ENCODE measurements at places on chromosomes 6 and 20. TPM values are rescaled to one million over a fixed set of nuclear protein-coding genes. Genes with fewer than 3 reads are reported as not detected.

OOEP gene
- 0.11 TPM for total RNA-seq

TLDC2 gene
- total RNA-seq: 0.40 TPM

DACT2 gene
- 5.7 TPM for total RNA-seq

MCHR2 gene
- 0.11 TPM for total RNA-seq

TMEM244 gene
- not detected for total RNA-seq

ZNF292 gene
- 56.6 TPM for total RNA-seq

KIF25 gene
- total RNA-seq: 3.0 TPM

HLA-DOB gene
- 0.20 TPM for total RNA-seq

BACH2 gene
- total RNA-seq: 11.0 TPM

TRIM31 gene
- total RNA-seq: not detected

KAT14 gene
- 19.6 TPM for total RNA-seq

SLC4A11 gene
- 0.50 TPM for total RNA-seq

DNA sequence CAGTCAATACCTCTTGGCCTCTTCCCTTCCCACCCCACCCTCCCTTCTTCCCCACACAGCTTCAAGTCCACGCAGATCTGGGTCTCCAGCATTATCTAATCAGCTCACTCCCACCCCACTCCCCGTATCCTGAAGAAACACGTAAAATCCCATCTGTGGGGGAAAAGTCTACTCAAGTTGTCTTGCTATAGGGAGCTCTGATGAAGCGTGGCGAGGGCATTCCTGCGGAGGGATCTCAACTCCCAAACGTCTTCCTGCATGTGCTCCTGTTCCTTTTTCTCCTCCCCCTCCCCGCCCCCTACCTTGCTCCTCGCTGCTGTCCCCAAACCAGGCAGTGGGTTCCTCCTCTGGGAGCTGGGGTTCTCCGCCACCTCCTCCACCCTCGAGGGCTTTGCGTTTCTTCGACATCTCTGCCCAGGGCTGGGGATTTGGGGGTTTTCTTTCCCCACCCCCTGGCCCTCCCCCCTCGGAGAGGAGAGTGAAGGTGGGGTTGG lies 181.8 kb downstream of the TBXT start:
- peak overlapping the region; percentile 52 for H3K4me3 ChIP-seq
- no peak overlapping the region for H3K27ac ChIP-seq
- no peak for DNase-seq
- peaks cover 32% of the 10 kb centered on the region for H3K4me1 ChIP-seq
- no peaks in the 10 kb centered on the region for H3K36me3 ChIP-seq
- H3K27me3 ChIP-seq: peaks cover 47% of the 10 kb centered on the region

GRCh38 chr6:1313767-1314503 lies 2.0 kb downstream of the FOXQ1 start:
- H3K27me3 ChIP-seq: peaks cover 69% of the 10 kb centered on the region
- H3K36me3 ChIP-seq: no peaks in the 10 kb centered on the region
- H3K27ac ChIP-seq: no peak overlapping the region

DNA sequence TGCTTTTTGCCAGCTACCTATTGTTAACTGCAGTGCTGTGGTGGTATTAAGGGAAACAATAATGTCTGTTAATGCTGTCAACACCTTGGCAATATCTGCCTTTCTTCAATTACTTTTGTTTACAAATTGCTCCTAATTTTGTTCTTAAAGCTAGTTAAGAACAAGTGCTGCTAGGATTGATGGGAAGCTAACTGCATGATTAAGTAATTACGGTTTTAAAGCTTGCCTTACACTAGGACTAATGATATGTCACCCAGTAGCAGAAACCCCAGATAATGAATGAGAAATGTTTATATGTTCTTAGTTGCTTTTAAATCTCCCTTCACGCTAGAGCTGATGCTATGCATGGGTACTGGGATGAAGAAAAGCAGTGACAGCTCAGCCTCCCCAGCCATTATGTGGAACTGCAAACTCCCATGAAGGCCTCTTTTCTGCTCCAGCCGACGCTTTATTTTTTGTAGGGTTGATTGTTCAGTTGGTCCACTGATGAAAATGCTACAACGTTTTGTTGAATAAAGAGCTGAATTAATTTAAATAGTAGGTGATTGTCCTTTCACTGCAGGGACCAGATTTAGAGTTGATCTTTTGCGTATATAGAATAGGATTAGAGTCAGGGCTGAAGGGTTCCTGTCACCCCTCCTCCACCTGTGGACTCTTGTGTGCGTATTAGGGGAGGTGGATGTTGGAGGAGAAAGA lies 610.5 kb downstream of the TFAP2B start:
- H3K27me3 ChIP-seq: no peaks in the 10 kb centered on the region
- peak; percentile 21 for DNase-seq
- no peak overlapping the region for H3K27ac ChIP-seq
- no peaks in the 10 kb centered on the region for H3K36me3 ChIP-seq
- H3K4me3 ChIP-seq: no peak overlapping the region
- H3K4me1 ChIP-seq: no peaks in the 10 kb centered on the region

GRCh38 chr6:134814076-134814695 lies 135.7 kb downstream of the ALDH8A1 start:
- DNase-seq: no peak
- no peak overlapping the region for H3K4me3 ChIP-seq
- no peak overlapping the region for H3K27ac ChIP-seq
- no peaks in the 10 kb centered on the region for H3K36me3 ChIP-seq
- no peaks in the 10 kb centered on the region for H3K4me1 ChIP-seq

DNA sequence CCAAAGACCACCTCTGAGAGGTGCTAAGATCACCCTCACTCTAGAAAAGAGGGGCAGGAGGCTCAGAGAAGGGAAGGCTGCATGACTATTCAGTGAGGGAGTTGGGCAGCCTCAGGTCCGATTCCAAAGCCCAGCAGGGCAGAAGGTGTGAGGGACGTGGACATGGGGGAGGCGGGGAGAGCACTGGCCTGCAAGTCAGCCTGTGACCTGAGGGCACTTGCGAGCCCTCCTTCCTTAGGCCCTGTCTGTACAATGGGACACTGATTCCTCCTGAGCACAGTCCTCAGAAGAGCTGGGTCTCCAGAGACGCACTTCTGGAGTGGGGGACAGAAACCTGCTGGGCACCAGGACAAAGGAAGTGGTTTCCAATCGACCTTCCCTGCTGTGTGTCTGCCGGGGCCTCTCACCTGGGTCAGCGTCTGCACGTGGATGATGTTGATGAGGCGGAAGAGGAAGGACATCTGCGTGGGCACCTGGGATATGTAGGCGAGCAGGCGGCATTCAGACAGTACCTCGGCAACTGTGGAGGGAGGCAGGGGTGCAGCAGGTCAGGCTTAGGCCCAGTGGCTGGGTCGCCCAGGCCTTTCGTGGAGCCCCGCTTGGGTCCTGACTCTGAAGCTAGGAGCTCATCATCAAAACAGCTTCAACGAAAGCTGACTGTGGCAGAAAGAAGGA lies 48.5 kb downstream of the MYH7B start:
- H3K4me1 ChIP-seq: no peaks in the 10 kb centered on the region
- H3K36me3 ChIP-seq: peaks cover 98% of the 10 kb centered on the region
- H3K4me3 ChIP-seq: no peak overlapping the region

DNA sequence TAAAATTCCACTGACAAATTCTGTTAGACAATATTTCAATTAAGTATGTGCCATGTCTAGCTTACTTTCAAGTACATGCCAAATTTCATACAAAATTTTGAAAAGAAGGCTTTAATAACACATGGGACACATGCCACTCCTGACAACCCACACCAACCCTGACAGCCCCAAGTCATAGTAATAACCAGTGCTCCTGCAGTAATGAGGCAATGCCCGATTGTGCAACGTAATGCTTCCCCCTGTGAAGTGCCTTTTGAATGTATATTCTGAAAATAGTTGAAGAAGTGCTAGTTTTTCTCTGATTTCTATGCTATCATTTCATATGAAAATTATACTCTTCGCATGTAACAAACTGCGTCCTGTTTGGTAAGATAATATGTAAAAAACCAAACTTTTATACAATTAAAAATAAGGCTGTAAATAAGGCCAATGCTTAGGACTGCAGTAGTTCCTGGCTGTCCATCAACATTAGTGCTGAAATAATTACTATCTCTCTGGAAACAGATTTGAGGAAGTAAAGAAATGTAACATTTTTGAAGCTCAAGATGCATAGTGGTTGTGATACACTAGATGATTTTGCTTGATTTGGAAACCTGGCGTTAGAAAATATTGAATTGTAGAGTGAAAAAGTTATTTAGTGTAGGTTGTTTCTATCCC lies 125.8 kb upstream of the BCLAF1 start:
- DNase-seq: no peak
- H3K27me3 ChIP-seq: no peaks in the 10 kb centered on the region
- H3K36me3 ChIP-seq: peaks cover 4% of the 10 kb centered on the region
- H3K27ac ChIP-seq: no peak overlapping the region
- H3K4me1 ChIP-seq: no peaks in the 10 kb centered on the region

DNA sequence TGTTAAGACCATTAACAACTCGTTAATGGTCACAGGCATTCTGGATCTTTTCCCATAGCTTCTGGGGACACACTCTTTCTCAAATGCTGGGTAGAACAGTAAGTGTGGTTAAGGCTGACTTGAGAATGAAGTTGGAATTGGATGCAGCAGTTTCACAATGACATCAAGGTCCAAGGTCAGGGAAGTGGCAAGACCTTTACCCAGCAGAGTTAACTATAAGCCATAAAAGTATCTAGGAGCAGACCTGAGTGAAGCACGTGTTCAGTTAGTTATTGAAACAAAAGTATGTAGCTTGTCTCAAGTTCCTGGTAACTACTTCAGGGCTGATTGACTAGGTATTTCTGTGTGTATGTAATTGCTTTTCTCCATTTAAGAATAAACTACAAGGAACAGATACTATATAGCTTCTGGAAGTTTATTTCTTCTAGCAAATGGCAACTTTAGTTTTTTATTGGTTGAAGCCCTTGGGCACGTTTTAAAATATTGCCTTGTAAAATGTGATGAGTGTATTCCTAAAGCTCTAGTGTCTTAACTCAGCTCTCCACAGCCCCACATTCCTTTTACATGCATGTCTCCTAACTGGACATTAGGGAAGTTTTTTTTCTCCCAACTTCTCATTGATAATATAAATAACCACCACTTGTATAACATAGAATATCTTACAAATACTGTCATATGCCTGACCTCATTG lies 479.0 kb upstream of the CITED2 start:
- DNase-seq: no peak
- no peaks in the 10 kb centered on the region for H3K4me1 ChIP-seq
- no peak overlapping the region for H3K27ac ChIP-seq
- H3K27me3 ChIP-seq: no peaks in the 10 kb centered on the region

- H3K36me3 ChIP-seq: no peaks in the 10 kb centered on the region
- DNase-seq: no peak
- peaks cover 6% of the 10 kb centered on the region for H3K4me1 ChIP-seq
- H3K4me3 ChIP-seq: no peak overlapping the region
These were observed 48.0 kb downstream of the TMEM170B start for GRCh38 chr6:11585426-11586016.

- no peak overlapping the region for H3K4me3 ChIP-seq
- no peaks in the 10 kb centered on the region for H3K36me3 ChIP-seq
- DNase-seq: no peak
- peaks cover 79% of the 10 kb centered on the region for H3K27me3 ChIP-seq
- no peaks in the 10 kb centered on the region for H3K4me1 ChIP-seq
These were observed 165.6 kb downstream of the TRIM27 start for GRCh38 chr6:28758046-28758817.

DNA sequence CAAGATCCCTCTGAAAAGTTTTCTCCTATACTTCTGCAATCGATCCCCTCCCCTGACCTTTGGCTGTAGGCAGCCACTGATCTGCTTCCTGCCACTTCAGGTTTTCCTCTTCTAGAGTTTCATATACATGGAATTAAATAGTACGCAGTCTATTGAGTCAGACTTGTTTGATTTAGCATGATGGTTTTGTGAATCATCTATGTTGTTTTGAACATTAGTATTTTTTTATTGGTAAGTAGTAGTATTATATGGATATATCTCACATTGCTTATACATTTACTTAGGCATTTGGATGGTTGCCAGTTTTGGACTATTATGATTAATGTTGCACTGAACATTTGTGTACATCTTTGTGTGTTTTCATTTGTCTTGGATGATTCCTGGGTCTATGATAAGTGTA lies 518.0 kb downstream of the CD109 start:
- H3K27me3 ChIP-seq: no peaks in the 10 kb centered on the region
- no peaks in the 10 kb centered on the region for H3K4me1 ChIP-seq
- H3K27ac ChIP-seq: no peak overlapping the region
- no peaks in the 10 kb centered on the region for H3K36me3 ChIP-seq

DNA sequence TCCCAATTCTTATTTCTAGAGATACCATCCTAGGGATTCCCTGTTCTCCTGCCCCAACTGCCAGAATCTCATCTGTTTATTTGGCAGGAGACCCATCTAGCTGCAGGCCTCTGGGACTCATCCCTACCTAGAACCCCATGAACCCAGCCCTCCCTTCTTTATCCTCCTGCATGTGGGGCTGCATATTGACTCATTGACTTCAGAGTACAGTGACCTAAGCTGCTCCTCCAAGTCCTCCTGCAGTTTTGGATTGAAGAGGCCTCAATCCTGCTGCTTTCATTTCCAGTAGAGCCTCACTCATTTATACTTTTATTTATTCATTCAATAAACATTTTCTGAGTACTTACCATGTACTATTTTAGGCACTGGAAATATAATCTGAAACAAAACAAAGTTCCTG lies 11.6 kb downstream of the TMEM200A start:
- H3K36me3 ChIP-seq: no peaks in the 10 kb centered on the region
- H3K27ac ChIP-seq: no peak overlapping the region
- no peak overlapping the region for H3K4me3 ChIP-seq
- no peak for DNase-seq
- no peaks in the 10 kb centered on the region for H3K4me1 ChIP-seq
- no peaks in the 10 kb centered on the region for H3K27me3 ChIP-seq

- no peaks in the 10 kb centered on the region for H3K27me3 ChIP-seq
- peaks cover 4% of the 10 kb centered on the region for H3K4me1 ChIP-seq
- H3K36me3 ChIP-seq: no peaks in the 10 kb centered on the region
- DNase-seq: no peak
These were observed 32.1 kb downstream of the LAMA4 start for GRCh38 chr6:112221981-112222852.

DNA sequence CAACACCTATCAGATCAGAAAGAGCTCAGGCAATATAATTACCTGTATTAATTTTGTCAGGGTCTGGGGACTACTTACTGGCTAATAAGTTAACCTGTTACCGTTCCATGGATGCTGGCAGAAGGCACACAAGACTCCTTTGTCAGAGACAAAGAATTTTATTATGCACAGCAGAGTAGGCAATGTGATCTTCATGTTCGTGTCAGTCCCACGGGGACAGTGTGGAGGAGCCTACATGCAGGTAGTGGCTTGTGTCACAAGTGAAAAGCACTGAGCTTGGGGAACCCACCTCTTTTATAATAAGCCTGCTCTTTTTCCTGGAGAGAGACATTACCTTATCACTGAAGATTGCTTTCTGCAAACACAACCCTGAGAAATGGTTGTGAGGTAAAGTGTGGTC lies 96.9 kb downstream of the CD164 start:
- H3K36me3 ChIP-seq: no peaks in the 10 kb centered on the region
- peak; percentile 57 for DNase-seq
- H3K4me3 ChIP-seq: no peak overlapping the region
- H3K27ac ChIP-seq: no peak overlapping the region
- peaks cover 2% of the 10 kb centered on the region for H3K27me3 ChIP-seq
- H3K4me1 ChIP-seq: no peaks in the 10 kb centered on the region

- H3K27ac ChIP-seq: no peak overlapping the region
- peaks cover 7% of the 10 kb centered on the region for H3K27me3 ChIP-seq
- no peak overlapping the region for H3K4me3 ChIP-seq
- H3K36me3 ChIP-seq: no peaks in the 10 kb centered on the region
These were observed 18.0 kb downstream of the KLHL31 start for GRCh38 chr6:53647462-53648094.
